ENCODE measurements at places on chromosomes 7 and 10.

DNA sequence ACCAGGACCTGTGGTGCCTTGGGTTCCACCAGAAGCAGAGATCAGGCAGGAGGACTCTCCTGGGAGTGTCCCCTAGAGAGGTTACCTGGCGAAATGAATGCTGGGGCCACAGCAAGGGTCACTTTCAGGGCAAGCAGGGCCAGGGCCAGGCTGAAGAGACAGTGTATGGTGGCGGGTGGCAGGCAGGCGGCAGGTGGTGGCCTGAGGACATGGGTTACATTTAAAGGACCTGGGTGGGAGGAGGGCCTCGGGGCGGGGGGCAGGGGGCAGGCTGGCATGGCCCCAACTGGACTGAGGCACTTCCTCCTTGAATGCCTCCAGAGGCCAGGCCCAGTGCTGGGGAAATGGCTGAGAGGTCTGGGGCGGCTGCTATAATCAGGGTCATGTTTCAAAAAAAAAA, 14.7 kb upstream of the TBRG4 start:
- no peak for DNase-seq

DNA sequence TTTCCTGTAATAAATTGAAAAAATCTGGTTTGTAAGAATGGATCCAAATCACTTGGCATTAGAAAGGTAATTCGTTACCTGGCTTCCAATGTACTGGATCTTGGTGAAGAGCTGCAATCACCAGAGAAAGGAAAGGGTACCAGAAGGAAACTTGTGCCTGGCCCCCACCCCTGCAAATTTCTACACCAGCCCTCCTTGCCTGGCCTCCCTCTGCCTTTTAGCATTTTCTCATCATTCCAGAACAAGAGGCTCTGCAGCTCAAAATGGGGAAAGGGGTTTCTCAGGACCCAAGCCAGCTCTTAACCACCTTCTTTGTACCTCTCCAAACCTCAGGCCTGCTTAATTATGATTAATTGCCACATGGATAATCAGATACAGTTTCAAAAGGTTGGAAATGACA, 612.8 kb upstream of the MGMT start:
- DNase-seq = no peak

GRCh38 chr7:92641921-92642511, 51.8 kb upstream of the FAM133B start:
- DNase-seq = peak; percentile 26

DNA sequence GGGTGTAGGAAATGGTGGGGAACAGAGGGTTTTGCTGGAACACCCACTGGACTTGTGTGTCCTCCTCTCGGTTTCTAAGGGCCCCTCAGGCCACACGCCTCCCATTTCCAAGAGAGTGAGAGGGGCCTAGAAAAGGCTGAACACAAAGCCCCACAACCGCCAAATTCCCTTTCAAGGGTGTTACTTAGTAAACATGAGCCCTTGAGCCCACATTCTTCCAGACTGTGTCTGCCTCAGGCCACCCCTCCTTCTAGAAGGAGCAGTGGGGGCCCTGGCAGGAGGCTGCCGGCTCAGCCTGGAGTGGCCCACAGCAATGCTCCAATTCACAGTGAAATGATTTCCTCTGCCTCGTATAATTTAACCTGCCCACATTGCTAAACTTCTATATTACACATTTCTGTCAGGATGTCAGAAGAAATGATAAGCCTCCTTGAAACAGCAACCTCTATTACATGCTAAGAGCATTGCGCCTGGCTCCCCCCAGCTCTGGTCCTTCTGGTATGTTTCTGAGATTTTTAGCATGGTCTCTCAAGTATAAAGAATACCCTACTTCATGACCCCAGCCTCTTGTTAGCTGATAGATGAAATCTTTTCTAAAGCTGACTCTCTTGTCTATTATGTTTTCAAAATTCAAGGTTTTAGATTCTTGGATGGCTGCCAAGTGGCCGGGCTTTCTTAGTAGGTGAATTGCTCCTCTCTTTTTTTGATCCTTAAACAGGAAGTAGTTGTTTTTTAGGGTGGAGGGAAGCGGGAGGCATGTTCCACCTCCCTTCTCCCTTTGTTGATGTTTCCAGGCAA, 673.9 kb upstream of the GALNT17 start:
- DNase-seq = no peak

GRCh38 chr7:7779888-7780287, 61.5 kb upstream of the RPA3 start:
- no peak for DNase-seq

- DNase-seq = no peak
Observed at GRCh38 chr7:123432601-123433000, 101.8 kb downstream of the IQUB start.

- peak; percentile 5 for DNase-seq
Observed at GRCh38 chr10:122911889-122912484, 1.6 kb downstream of the FAM24A start.

DNA sequence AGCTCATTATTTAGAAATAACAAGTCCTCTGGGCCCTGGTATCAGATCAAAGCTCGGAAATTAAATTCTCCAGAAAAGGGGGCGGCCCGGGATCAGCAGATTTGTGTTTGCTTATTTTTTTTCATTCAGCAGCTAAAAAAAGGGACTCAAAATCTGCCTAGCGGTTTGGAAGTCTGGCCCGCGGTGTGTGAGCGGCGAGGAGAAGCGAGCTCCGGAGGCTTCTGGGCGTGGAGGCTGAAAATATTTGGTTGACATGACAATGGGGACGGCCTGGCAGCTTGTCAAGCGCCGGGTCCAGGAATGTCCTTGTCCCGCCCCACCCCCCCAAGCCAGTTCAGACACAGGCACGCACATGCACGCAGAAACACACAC, 43.4 kb downstream of the FOXL3 start:
- DNase-seq = no peak

- DNase-seq = no peak
Observed at GRCh38 chr7:30180718-30181117, 45.9 kb downstream of the MTURN start.

DNA sequence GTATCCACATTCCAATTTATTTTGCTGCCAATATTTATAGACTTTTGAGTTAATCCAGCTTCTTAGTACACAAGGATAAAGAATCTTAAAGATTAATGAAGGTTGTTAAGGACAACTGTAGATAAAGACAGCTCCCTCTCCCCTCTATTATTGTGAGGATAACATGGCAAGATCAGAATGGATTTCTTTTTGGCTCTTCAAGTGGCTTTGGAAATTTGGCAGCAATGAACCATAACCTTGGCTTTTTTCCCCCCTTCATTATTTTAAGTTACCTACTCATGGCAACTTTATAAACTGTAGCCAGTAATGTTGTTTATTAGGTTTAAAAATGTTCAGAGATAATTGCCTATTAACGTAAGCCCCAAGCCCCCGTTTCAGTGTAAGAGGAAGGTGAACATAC, 131.1 kb upstream of the SLC26A5 start:
- DNase-seq = no peak

GRCh38 chr10:75430000-75430763, 1.2 kb upstream of the LRMDA start:
- no peak for DNase-seq

DNA sequence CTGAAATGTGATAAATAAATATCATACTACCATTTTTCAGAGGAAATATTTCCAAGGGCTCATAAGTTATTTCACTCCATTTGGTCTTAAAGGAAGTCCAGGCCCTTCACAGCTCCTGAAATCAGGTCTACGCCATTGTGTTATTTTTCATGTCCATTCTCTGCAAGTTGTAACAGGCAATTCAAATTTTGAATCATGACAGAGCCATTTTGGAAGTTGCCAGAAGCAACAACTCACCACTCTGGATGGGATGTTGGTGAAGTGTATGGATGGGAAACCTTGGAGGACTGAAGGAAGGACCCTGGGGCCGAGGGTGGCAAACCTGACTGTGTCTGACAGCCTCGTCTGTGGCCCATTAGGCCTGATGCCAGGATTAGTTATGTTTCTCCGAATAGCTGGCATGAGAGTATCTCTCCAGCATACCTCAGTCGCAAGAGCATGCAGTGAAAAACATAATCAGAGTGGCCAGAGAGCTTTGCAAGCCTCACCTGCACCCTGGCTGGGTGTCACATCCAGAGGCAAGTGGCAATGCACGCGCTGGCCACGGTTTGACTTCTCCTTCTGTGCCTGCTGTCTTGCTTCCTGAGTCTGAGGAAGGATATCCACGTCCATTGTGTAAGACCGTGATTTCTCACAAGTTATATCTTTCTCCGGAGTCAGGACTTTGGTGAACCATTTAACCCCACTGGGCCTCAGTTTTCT, 87.1 kb downstream of the NRP1 start:
- no peak for DNase-seq

DNA sequence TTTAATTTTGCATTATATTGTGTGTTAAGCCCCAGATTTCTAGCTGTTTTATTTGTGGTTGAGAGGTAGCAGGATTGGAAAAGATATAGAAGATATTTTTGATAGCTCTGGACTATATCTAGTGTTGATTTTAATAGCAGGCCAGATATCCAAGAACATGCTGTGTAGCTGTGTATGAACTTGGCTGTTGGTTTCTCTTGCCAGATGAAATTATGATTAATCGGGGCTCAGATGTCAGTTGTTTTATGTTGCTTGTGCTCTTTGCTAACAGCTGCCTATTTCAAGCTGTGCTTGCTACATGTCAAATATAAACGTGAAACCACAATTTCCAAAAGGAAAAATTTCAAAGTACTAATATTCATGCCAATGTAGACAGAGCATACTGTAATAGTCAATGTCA, 141.1 kb downstream of the GRM3 start:
- DNase-seq = no peak

GRCh38 chr7:81865754-81866153, 95.9 kb upstream of the HGF start:
- DNase-seq = no peak
